ENCODE measurements at places on chromosomes 3 and 15. TPM values are rescaled to one million over a fixed set of nuclear protein-coding genes. Genes with fewer than 3 reads are reported as not detected.

XIRP1 gene
- 675 TPM for polyA plus RNA-seq

LRRFIP2 gene
- polyA plus RNA-seq = 67.7 TPM

P2RY13 gene
- 0.30 TPM for polyA plus RNA-seq

IL20RB gene
- polyA plus RNA-seq = 0.42 TPM

RETNLB gene
- not detected for polyA plus RNA-seq

CPNE9 gene
- not detected for polyA plus RNA-seq

PLIN1 gene
- polyA plus RNA-seq = 6.5 TPM

GOLGA6A gene
- not detected for polyA plus RNA-seq

THPO gene
- 0.36 TPM for polyA plus RNA-seq

SLC6A20 gene
- 0.12 TPM for polyA plus RNA-seq

MYEF2 gene
- polyA plus RNA-seq = 7.7 TPM

METTL6 gene
- polyA plus RNA-seq = 15.6 TPM

FOXB1 gene
- not detected for polyA plus RNA-seq

SEMA3G gene
- 11.4 TPM for polyA plus RNA-seq

SST gene
- polyA plus RNA-seq = not detected

VIPR1 gene
- polyA plus RNA-seq = 3.0 TPM

LSMEM2 gene
- polyA plus RNA-seq = 1.3 TPM

OR5H6 gene
- polyA plus RNA-seq = not detected

ERC2 gene
- polyA plus RNA-seq = 0.64 TPM

YEATS2 gene
- polyA plus RNA-seq = 8.8 TPM

CDHR4 gene
- not detected for polyA plus RNA-seq

CDC25A gene
- polyA plus RNA-seq = 0.57 TPM

CHRM5 gene
- not detected for polyA plus RNA-seq

LRRC31 gene
- not detected for polyA plus RNA-seq

SOX14 gene
- not detected for polyA plus RNA-seq

HAUS2 gene
- polyA plus RNA-seq = 8.6 TPM

ACSBG1 gene
- 0.25 TPM for polyA plus RNA-seq

SHC4 gene
- polyA plus RNA-seq = 1.5 TPM

ARRDC4 gene
- 17.6 TPM for polyA plus RNA-seq

Data from heart left ventricle (tissue), 16 donors.